ENCODE measurements at places on chromosomes 2 and 18. TPM values are rescaled to one million over a fixed set of nuclear protein-coding genes. Genes with fewer than 3 reads are reported as not detected.

The GNLY gene
- not detected for total RNA-seq

The IL1R1 gene
- total RNA-seq = 62.6 TPM

The RAB6C gene
- under 0.01 TPM for total RNA-seq

The UGP2 gene
- 221 TPM for total RNA-seq

The CLEC4F gene
- total RNA-seq = not detected

The CXCR1 gene
- total RNA-seq = not detected

The NEU4 gene
- not detected for total RNA-seq

The HYCC2 gene
- 17.7 TPM for total RNA-seq

The TRABD2A gene
- 1.7 TPM for total RNA-seq

The RNU2-63P gene
- total RNA-seq = not detected

The GKN1 gene
- 0.32 TPM for total RNA-seq

The PPP3R1 gene
- total RNA-seq = 28.0 TPM

The ZNF892 gene
- total RNA-seq = 4.2 TPM

The CDH2 gene
- total RNA-seq = 89.2 TPM

The ELOA2 gene
- total RNA-seq = not detected

The CRACDL gene
- total RNA-seq = not detected

The DAW1 gene
- total RNA-seq = 0.64 TPM

The GPAT2 gene
- 1.9 TPM for total RNA-seq

The ST8SIA5 gene
- under 0.01 TPM for total RNA-seq

The TMEM178A gene
- 0.43 TPM for total RNA-seq

The C1GALT1C1L gene
- total RNA-seq = 1.3 TPM

The CFAP221 gene
- not detected for total RNA-seq

The FAP gene
- 207 TPM for total RNA-seq

The ITGA6 gene
- 58.0 TPM for total RNA-seq

The EMILIN2 gene
- total RNA-seq = 16.4 TPM

The DSG3 gene
- total RNA-seq = under 0.01 TPM

The MC4R gene
- not detected for total RNA-seq

The ARHGEF33 gene
- total RNA-seq = 0.43 TPM

The RGPD5 gene
- 42.3 TPM for total RNA-seq

The ALKAL2 gene
- not detected for total RNA-seq

The ME2 gene
- total RNA-seq = 38.9 TPM

The CSRNP3 gene
- total RNA-seq = 2.9 TPM

The TMEM247 gene
- total RNA-seq = 0.32 TPM

The CTLA4 gene
- not detected for total RNA-seq

The FIGN gene
- total RNA-seq = 1.6 TPM

The GPR39 gene
- 3.2 TPM for total RNA-seq

The RESP18 gene
- total RNA-seq = not detected

The OTX1 gene
- not detected for total RNA-seq
